IgD-negative memory B cell (primary cell): ENCODE measurements at places on chromosomes 3 and 15. TPM values are rescaled to one million over a fixed set of nuclear protein-coding genes. Genes with fewer than 3 reads are reported as not detected.

The ZBED2 gene
- polyA plus RNA-seq = 6.7 TPM

The PPP1R14D gene
- 0.56 TPM for polyA plus RNA-seq

The MAGEL2 gene
- not detected for polyA plus RNA-seq

The DPH3 gene
- polyA plus RNA-seq = 22.7 TPM

The MAP1A gene
- polyA plus RNA-seq = not detected

The IL5RA gene
- polyA plus RNA-seq = 2.8 TPM

The TNFAIP8L3 gene
- polyA plus RNA-seq = not detected

The PLAAT1 gene
- polyA plus RNA-seq = not detected

The SKOR1 gene
- polyA plus RNA-seq = not detected

The KNG1 gene
- not detected for polyA plus RNA-seq
